Cardiac ventricle fibroblast (primary cell): ENCODE measurements at places on chromosomes 4 and X. TPM values are rescaled to one million over a fixed set of nuclear protein-coding genes. Genes with fewer than 3 reads are reported as not detected.

Gene KLB
- total RNA-seq, result 0.05 TPM in 1 of 2 replicates, not detected in the other

Gene MAGEB6
- total RNA-seq, result not detected in 2 replicates

Gene PRDM8
- total RNA-seq, result 2.7 and 3.5 TPM in 2 replicates

Gene ABCG2
- total RNA-seq, result 0.06 and 1.0 TPM in 2 replicates

Gene ZCCHC12
- total RNA-seq, result not detected in 2 replicates

Gene DMP1
- total RNA-seq, result not detected in 2 replicates

Gene SSX4B
- total RNA-seq, result not detected in 2 replicates

Gene COL4A6
- total RNA-seq, result 0.44 and 0.54 TPM in 2 replicates

Gene SMAD1
- total RNA-seq, result 26.1 and 28.1 TPM in 2 replicates
